ENCODE measurements at places on chromosomes 3 and 15.

DNA sequence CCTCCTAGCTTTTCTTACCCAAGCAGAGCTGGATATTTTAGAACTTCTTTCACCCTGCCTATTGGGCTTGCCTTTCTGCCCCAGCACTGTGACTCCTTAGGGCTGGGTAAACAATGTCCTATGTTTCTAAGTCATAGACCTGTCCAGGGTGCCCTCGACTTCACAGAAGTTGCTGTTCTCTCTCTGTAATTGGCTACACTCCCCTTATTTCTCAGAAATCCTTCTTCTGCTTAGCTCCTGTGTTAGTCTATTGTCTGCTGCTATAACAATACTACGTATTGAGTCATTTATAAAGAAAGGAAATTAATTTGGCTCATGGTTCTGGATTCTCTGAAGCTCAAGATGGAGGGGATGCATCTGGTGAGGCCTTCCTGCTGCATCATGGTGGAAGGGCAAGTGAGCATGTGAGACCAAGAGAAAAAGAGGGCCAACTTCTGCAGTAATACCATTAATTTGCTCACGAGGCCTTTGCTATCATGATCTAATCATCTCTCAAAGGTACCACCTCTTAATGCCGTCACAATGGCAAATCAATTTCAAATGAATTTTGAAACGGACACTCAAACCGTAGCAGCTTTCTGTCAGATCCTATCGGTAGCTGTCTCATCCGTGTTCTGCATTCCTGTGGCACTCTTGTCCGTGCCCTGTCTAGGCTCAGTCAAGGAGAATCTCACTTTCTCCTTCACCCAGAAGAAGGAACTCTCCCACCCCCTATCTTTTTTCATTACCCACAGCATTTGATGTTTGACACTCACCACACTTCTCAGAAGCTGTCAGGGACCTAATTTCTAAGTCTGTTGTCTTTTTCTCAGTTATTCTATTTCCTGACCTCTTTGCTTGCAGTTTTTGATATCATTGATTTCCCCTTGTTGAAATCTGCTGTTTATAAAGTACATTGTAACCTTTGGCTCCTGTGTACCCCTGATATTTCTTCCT, 22.3 kb upstream of the GPR171 start:
- DNase-seq, result no peak

DNA sequence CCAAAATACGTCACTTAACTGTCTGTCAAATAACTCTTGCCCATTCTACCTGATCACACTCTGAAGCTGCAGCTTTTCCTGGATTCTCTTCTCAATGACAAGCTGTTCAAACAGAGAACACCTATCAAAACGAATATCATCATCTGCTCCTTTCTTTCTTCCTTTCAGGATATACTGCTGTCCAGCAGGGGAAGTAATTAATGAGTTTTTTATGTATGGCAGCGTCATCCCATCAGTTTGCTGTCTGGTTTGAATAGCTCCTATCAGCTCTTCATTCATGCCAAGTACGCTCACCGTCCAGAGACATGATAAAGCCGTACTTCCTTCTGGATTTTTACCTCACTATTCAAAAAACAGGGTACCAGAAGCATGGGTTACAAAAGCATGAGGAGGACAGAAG, at the start of gene CHRM5:
TSS of gene CHRM5 (plus strand) at position 274 of the 400 bp plus-strand sequence. CDS start 94,221 bp downstream, outside the sequence.
- DNase-seq, result no peak

- no peak for DNase-seq
Observed at GRCh38 chr15:75723171-75723846, 10.7 kb upstream of the CSPG4 start.

DNA sequence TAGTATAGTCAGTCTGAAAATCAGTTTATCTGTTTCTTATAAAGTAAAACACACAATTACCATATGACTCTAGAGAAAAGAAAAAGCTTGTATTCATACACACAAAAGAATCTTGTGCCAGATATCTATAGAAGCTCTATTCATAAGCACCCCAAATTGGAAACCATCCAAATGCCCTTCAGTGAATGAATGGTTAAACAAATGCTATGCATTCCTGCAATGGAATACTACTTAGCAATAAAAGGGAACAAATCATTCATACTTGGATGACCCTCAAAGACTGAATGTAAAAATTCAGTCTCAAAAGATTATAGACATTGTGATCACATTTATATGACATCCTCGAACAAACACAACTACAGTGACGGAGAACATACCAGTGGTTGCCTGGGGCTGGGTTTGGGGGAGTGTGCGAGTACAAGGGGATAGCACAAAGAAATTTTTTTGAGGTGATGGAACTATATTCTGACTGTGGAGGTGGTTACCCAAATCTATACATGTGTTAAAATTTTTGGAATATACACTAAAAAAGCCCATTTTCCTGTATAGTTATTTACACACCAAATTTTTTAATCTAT, 680.6 kb downstream of the NTRK3 start:
- no peak for DNase-seq

GRCh38 chr3:146035366-146035765, 125.6 kb downstream of the PLOD2 start:
- no peak for DNase-seq

DNA sequence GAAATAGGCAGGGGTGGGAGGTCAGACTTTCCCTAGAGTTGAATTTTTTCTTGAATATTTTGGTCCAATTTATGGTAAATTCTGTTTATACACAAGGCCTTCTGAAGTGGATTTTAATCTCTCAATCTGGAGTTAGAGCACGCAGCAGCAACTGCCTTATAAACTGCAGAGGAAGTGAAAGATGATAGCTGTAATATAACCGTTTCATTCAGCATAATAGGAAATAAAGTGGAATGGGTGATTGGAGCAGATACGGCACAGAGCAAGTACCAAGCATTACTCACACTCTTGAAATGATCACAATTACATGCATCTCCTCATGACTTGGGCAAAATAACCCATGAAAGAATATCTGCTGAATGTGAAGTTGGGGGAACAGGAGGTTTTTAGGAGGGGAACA, 106.8 kb downstream of the ARRDC4 start:
- DNase-seq, result no peak

- no peak for DNase-seq
Observed at GRCh38 chr3:98048586-98048985, 13.5 kb upstream of the GABRR3 start.

- DNase-seq, result no peak
Observed at GRCh38 chr15:98785807-98786621, 137.7 kb downstream of the IGF1R start.

GRCh38 chr3:8581806-8582445, 62.7 kb downstream of the SSUH2 start:
- DNase-seq, result no peak

DNA sequence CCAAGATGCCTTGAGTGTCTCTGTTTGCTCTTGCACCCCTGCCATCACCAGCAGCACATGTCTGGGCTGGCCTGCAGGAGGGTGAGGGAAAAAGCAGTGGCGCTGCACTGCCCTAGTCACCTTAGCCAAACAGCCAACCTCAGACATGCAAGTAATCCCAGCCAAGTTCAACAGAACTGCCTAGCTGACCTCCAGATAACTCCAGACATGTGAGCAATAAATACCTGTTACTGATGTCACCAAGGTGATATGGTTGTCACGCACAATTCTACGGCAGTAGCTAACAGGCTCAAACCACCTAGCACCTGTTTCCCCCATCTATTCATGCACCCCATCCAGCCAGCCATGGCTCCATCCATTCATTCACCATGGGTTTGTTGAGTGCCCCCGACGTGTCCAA, 99.9 kb downstream of the SRGAP3 start:
- DNase-seq, result no peak

GRCh38 chr15:79887054-79887930, 9.5 kb downstream of the MTHFS start:
- DNase-seq, result no peak

DNA sequence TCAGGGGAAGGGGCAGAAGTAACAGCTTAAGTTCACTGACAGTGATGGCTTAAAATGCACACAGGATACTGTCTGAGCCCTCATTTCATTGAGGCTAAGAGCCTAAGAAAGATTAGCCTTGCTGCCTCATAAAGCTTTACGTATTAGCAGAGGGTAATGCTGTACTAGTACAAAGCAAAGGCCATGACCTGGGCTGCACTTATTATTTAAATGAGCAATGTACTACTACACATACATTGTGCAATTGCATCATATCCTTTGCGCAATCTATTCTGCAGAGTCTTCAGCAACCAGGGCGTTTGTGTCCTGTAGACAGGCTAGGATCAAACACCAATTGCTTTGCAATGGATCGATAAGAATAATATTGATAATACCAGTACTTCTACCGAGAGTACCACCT, 221.8 kb downstream of the TPRG1 start:
- DNase-seq, result no peak

- DNase-seq, result no peak
Observed at GRCh38 chr3:112640930-112641801, at the start of gene CCDC80. Gene CCDC80, minus strand, starts transcription at chr3:112641143. Its CDS starts 1,238 bp downstream, at chr3:112639905.

GRCh38 chr3:173529062-173529711, 131.6 kb downstream of the NLGN1 start:
- no peak for DNase-seq

- no peak for DNase-seq
Observed at GRCh38 chr3:51908026-51908425, 4.9 kb upstream of the IQCF1 start.

Data from activated T-cell treated with anti-CD3 and anti-CD28 coated beads for 4 hours (primary cell).